ENCODE measurements at places on chromosomes 13 and 19.

DNA sequence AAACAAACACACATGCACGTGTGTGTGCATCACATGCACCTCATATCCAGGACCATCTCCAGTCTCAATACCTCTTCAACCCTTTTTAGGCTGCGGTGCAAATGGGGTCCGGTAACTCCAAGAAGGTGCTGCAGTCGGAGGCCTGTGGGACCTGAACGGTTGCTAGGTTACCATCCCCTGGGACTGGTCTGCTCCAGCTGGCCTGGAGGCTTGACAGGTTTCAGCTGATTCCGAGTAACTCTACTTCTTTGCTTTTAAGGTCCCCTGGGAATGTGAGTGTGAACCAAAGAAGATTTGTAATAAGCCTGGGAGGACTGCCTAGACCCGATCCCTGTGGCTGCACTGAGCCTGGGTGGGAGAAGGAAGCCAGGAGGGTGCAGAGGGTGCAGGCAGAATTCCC, 117.5 kb downstream of the CCNA1 start:
- no peak for DNase-seq

- peak; percentile 66 for DNase-seq
These were observed 20.2 kb downstream of the BBC3 start for GRCh38 chr19:47210689-47211316.

GRCh38 chr19:4064496-4065260, 2.0 kb downstream of the ZBTB7A start:
- DNase-seq, result no peak

DNA sequence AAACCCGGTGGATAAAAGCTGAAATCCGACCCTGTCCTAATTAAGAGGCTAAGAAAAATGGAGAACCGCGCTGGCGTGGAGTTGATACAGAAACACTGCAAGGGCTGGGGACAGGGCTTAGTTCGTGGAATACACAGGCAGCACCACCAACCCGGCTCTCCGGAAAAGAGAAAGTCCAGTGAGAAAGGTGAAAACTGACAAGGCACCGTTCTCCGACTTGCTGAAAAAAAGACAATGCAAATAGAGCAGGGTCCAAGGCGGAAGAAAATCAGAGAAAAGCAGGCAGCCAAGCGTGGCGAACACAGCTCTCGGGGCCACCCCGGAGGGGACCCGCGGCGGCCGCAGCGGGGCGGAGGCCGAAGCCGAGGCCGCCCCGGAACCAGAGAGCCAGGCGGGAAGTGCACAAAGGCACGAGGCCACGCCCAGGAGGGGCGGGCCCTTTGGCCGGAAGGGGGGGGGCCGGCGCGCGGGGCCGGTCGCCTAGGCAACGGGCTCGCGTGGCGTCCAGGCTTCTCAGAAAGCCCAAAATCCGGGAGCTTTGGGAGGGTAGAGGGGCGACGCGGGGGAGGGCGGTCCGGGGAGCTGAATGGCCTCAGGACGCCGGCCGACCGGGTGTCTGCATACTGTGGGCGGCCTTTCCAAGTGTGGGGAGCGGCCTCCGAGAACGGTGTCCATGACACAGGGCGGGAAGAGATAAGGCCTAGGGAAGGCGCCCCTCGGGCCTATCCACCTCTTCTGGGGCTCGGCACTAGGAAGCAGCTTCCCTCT, 1.2 kb upstream of the ING1 start:
- DNase-seq, result peak; percentile 78

DNA sequence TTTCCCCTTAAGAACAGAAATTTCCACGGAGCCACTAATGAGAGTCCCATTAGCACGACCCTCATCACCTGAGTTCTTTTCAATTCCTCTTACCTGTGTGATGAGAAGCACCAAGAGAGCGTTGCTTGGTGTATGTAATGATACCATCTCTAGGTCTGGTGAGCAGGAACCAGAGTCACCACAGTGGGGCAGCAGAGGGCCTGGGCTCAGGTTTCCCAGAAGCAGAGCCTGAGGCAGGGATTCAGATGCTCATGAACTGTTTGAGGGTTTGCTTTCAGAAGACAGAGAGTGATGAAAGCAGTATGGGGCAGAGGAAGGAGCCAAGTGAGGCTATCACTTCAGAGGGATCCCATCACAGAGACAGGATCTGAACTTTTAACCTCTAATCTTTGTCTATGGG, 3.1 kb upstream of the PTPRH start:
- DNase-seq, result no peak

DNA sequence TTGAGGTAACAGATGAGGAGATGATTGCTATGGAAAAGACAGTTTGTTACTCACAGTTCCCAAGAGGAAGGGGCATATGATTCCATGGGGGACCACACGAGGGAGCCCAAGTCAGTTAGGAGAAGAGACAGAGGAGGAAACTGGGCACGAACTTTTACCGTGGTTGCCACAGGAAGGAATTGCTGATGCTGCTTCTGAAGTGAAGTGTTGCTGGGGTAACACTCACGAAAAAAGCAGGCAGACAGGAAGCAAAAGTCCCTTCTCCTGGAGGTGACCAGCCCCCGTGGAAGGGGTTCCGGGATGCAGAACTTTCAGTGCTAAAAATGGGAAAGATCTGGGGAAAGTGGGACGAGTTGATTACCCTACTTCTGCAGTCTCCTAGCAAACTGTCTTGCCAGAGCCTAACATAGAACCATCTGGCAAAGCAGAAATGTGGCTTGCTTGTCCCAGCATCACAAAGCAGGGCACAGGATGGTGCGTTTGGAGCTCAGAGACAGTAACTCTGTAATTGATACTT, 35.4 kb upstream of the MAP3K10 start:
- DNase-seq, result no peak

DNA sequence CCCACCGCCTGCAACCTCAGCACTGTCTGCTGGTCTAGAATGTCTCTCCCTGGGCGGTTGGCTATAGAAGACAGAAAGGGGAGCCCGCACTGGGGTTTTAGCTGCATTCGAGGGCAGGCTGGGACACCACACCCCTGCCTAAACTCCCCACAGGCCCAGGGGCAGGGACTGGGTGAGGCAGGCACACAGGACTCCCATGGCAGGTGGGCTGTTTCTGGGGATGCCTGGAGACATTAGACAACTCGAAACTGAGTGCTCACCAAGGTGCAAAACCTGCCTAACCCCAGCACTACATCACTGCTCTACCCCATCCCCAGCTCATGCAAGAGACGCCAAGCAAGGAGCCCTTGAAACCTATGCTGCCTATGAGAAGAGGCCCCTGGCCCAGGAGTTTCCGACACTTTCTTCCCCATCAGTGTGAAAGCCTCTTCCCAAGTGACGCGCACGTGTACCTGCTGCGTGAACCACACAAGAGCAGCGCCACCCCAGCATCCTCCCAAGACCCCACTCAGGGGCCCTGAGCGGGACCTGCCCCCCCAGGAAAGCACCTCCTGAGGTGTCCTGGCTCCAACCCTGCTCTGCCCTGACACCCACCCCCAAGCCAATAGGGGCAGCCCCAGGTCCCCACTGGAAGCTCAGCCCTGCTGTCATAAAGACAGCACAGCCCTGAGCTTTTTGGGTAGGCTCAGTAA, 121.2 kb downstream of the TUBA3C start:
- DNase-seq, result no peak

DNA sequence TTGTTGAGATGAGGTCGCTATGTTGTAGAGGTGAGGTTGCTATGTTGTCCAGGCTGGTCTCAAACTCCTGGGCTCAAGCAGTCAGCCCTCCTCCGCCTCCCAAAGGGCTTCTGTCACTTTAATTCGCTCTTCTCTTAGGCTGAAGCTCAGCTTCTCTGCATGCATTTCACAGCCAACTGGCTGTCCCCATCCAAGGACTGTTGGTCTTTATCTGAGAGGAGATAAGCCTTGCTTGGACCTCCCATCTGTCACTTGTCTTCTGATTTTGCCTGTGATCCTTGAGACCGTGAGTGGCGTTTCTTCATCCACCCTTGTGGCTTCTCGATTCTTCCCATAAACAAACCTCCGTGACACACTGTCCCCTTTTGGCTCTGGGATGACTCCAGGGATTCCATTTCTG, 24.4 kb downstream of the CERS1 start:
- no peak for DNase-seq

DNA sequence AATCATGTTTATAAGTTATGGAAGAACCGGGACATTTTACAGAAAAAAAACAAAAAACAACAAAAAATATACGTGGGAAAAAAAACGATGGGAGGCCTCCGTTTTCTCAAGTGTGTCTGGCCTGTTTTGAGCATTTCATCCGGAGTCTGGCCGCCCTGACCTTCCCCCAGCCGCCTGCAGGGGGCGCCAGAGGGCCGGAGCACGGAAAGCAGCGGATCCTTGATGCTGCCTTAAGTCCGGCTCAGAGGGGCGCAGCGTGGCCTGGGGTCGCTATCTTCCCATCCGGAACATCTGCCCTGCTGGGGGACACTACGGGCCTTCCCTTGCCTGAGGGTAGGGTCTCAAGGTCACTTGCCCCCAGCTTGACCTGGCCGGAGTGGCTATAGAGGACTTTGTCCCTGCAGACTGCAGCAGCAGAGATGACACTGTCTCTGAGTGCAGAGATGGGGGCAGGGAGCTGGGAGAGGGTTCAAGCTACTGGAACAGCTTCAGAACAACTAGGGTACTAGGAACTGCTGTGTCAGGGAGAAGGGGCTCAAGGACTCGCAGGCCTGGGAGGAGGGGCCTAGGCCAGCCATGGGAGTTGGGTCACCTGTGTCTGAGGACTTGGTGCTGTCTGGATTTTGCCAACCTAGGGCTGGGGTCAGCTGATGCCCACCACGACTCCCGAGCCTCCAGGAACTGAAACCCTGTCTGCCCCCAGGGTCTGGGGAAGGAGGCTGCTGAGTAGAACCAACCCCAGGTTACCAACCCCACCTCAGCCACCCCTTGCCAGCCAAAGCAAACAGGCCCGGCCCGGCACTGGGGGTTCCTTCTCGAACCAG, 1.8 kb upstream of the APOE start:
- DNase-seq, result peak; percentile 50

GRCh38 chr13:61192826-61193225, 222.8 kb downstream of the PCDH20 start:
- no peak for DNase-seq

DNA sequence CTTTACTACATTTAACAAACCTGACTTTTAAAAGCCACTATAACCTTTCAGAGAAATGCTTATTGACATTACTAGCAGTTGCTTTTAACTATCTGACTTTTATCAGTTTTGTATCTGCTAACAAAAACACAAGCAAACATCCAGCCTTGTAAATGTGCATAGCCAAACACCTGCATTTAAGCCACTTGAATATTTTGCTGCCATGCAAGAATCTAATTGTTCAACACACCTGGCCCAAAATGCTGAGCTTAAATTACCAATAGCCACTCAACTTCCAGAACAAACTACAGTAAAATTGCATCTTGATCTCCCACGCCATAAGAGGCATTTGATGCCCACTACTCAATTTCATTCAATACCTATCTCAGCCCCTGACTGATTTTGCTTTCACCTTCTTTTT, 9.3 kb downstream of the ZIC5 start:
- no peak for DNase-seq

GRCh38 chr19:46392252-46392801, 21.0 kb downstream of the CCDC8 start:
- DNase-seq, result no peak

GRCh38 chr13:91531646-91532045, 133.2 kb downstream of the GPC5 start:
- no peak for DNase-seq

GRCh38 chr19:34209726-34210125, 37.4 kb downstream of the LSM14A start:
- no peak for DNase-seq

Data from stimulated activated CD8-positive, alpha-beta memory T cell treated with anti-CD3 and anti-CD28 coated beads, Interleukin-2, amount 100 ng/mL, for 1 hour (primary cell).